ENCODE measurements at places on chromosomes 6 and 20. TPM values are rescaled to one million over a fixed set of nuclear protein-coding genes. Genes with fewer than 3 reads are reported as not detected.

The PDE10A gene
- 8.7 TPM for total RNA-seq

GRCh38 chr20:40953856-40954255 is 74.8 kb upstream of the TOP1 start:
- H3K4me1 ChIP-seq, result no peaks in the 10 kb centered on the region
- H3K27me3 ChIP-seq, result no peaks in the 10 kb centered on the region
- no peak for DNase-seq
- no peak overlapping the region for H3K4me3 ChIP-seq
- H3K36me3 ChIP-seq, result no peaks in the 10 kb centered on the region
- H3K27ac ChIP-seq, result no peak overlapping the region

DNA sequence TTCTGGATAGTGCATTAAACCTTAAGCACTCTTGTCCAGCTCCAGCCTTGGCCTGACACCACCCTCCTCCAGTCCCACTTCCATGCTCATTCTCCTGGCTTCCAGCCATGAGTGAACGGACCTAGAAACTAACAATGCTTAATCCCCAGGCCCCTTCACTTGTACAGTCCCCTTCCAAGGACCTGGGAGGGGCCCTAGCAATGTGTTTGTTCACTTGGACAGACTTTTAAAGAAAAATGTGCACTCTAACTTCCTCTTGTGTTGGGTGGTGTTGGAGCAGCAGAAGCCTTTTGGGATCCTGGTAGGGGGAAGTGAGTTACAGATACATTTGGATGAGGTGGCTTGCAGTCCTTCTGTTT is 48.9 kb upstream of the CCN6 start:
- no peak overlapping the region for H3K4me3 ChIP-seq
- no peaks in the 10 kb centered on the region for H3K27me3 ChIP-seq
- peak; percentile 53 for DNase-seq
- H3K4me1 ChIP-seq, result no peaks in the 10 kb centered on the region
- no peaks in the 10 kb centered on the region for H3K36me3 ChIP-seq

The PRRC2A gene
- 154 TPM for total RNA-seq

DNA sequence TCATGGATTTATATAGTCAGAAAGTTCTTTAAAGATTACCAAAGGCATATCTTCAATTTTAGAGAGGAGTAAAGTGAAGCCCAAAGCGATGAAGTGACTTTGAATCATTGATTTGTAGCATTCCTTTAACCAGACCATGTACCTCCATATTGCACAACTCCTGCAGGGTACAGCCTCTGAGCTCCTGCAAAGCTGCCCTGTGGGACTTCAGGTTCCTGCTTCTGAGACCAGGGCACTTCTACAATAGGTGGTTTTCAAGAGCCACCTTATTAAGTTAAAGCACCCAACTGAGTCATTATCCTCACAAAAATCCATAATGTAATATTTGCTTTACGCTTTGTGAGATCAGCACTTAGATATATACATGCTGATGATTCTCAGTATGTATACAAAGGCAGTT is 270.7 kb upstream of the RGS17 start:
- no peaks in the 10 kb centered on the region for H3K36me3 ChIP-seq
- no peaks in the 10 kb centered on the region for H3K4me1 ChIP-seq
- H3K27me3 ChIP-seq, result no peaks in the 10 kb centered on the region
- no peak overlapping the region for H3K4me3 ChIP-seq
- no peak overlapping the region for H3K27ac ChIP-seq

DNA sequence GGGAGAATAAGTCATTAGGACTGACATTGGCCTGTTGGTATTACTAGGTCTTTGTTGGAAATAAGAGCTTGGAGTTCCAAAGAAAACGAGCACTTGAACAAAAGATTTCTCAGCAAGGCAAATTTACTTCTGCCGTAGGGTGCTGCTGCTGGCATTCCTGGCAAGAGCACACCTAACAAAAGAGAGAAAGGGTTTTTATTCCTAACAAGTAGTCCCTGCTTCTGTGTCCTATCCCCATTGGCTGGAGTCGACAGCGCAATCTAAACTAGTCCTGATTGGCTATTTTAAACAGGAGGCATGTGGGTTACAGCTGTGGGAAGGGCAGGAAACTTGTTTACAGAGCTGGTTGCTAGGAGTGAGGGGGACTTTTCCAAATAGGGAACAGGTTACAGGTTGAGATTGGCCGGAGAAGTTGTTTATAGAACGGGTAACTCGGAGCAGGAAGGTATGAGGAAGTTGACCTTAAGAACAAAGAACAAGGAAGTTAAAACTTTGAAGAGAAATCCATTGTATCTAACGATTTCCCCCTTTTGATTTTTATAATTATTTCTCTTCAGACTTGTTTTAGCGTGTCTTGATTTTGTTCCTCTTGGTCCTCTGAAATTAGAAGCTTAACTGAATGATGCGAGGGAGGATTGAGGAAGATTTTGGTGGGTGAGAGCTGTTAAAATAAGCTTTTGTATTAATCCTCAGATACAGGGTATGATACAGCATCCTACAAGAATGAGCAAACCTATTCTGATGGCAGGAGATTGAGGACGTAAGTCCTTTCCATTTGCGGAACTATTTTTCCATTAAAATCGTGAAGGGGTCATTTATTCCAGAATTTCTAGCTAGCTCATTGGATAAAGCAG is 3.4 kb upstream of the ZNFX1 start:
- H3K36me3 ChIP-seq, result peaks cover 26% of the 10 kb centered on the region
- no peak overlapping the region for H3K27ac ChIP-seq
- no peaks in the 10 kb centered on the region for H3K27me3 ChIP-seq
- H3K4me1 ChIP-seq, result peaks cover 2% of the 10 kb centered on the region
- no peak overlapping the region for H3K4me3 ChIP-seq

GRCh38 chr20:34871966-34872621 is 562 bp downstream of the GGT7 start:
- peak overlapping the region; percentile 1 for H3K27ac ChIP-seq
- H3K36me3 ChIP-seq, result no peaks in the 10 kb centered on the region
- peaks cover 2% of the 10 kb centered on the region for H3K4me1 ChIP-seq

The PET117 gene
- total RNA-seq, result 8.0 TPM

GRCh38 chr6:99780556-99780885 is 173.9 kb downstream of the PRDM13 start:
- no peak overlapping the region for H3K27ac ChIP-seq
- no peak overlapping the region for H3K4me3 ChIP-seq
- H3K36me3 ChIP-seq, result no peaks in the 10 kb centered on the region
- H3K4me1 ChIP-seq, result no peaks in the 10 kb centered on the region

DNA sequence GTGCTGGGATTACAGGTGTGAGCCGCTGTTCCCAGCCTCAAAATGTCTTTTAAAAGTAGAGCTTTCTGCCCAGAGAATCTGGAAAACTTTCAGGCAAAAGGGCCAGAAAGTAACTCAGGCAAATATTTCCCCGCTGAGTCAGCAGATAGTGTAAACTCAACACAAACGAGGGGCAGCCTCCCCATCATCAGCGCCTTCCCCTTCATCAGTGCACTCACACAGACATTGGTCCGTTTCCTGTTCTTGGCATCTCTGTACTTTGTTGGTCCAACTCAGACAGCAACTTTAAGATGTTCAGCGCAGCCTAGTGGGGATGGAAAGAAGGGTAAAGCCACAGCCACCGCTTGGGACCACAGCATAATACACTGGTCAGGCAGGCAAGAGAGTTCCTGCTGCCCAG is 69.5 kb downstream of the CSE1L start:
- no peak overlapping the region for H3K4me3 ChIP-seq
- DNase-seq, result no peak

DNA sequence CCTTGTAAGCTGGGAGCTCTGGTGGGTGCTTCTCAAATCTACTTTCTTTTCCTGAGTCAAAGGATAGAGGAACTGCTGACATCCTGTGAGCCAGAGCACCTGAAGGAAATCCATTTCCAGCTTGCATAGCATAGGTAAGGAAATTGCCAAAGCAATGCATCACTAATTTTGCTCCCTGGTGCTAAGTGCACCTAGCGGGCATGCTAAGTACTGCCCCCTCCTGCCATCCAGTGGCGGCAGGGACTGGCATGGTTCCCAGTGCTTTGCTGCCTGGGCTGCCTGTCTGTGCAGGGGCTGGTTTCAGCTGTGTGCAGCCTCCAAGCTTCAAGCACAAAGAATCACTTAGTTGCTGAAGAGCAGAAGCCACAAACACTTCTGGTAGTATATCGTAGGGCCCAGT is 63.9 kb downstream of the FARS2 start:
- H3K36me3 ChIP-seq, result peaks cover 3% of the 10 kb centered on the region
- H3K4me3 ChIP-seq, result no peak overlapping the region
- H3K4me1 ChIP-seq, result no peaks in the 10 kb centered on the region
- no peak for DNase-seq

GRCh38 chr6:19336579-19336978 is 500.6 kb upstream of the ID4 start:
- H3K36me3 ChIP-seq, result no peaks in the 10 kb centered on the region
- H3K4me1 ChIP-seq, result no peaks in the 10 kb centered on the region
- H3K27me3 ChIP-seq, result no peaks in the 10 kb centered on the region
- no peak overlapping the region for H3K27ac ChIP-seq

GRCh38 chr6:139650941-139651340 is 276.5 kb upstream of the CITED2 start:
- no peak for DNase-seq
- H3K36me3 ChIP-seq, result no peaks in the 10 kb centered on the region
- H3K27me3 ChIP-seq, result no peaks in the 10 kb centered on the region
- H3K4me1 ChIP-seq, result peaks cover 5% of the 10 kb centered on the region
- no peak overlapping the region for H3K4me3 ChIP-seq

DNA sequence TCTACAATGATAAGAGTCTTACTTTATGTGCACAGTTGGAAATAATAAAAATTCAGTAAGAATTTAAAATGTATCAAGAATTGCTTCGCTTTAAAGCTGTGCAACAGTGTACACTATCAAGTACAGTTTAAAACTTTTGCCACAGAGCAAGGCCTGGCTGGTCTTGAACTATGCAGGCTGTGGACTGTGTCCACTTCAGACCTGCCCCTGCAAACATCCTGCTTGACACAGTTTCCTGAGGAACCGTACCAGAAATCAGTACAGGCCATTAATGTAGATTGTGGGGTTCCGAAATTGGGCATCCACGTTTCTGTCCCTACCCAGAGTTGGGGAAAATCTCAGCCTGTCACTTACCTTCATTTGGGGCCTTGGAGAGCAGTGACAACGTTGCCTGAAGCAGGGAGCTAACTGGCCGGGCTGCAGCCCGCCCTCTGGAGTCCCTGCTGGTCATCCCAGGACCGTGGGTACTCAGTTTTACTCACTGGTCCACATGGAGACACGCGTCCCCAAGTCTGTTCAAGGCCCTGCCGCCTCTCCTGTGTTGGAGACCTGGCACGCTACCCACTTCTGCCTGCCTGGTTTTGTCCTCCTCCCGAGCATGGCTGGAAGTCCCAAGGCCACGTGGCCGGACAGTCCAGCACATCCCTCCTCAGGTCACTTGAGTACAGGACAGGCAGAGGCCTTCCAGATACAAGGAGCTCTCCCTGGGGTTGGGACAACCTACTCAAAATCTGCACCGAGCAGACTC is 8.4 kb downstream of the NINL start:
- DNase-seq, result no peak
- H3K36me3 ChIP-seq, result no peaks in the 10 kb centered on the region
- no peak overlapping the region for H3K4me3 ChIP-seq

The GPR63 gene
- 1.4 TPM for total RNA-seq

The EEF1A2 gene
- total RNA-seq, result 1.5 TPM

DNA sequence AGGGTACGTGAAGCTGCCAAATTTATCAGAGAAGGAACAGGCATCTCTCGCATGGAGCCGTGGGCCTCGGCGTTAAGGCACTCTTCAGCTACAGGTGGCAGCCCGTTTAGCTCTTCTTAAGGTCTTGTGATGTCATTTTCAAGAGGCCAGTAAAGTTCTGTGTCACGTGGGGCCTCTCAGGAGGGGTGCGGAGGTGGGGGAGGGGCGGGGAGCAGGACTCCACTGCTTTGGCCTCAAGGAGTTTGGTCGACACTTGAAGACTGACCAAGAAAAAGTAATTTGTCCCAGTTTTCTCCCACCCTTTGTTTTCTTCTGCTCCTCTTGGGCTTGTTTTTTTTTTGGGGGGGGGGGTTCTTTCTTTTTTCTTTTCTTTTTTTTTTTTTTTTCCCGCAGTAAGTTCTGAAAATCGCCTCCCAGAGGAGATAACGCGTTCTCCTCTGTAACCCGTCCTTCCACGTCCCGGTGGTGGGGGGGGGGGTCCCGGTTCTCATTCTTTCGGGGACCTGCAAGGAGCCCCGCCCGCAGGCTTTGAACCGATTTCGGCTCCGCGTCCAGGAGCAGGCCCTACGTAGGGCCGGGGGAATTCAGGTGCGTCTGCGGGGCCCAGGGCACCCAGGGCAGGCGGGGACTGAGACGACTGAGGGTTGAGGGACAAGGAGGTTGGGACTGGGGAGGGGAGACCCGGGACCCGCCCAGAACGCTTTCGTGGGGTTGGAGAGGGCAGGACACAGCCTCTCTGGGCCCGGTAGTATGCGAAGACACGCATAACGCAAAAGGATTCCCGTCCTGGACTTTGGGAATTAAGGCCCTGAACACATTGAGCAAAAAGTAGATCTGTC is 26.0 kb downstream of the GPX6 start:
- no peak for DNase-seq
- H3K27ac ChIP-seq, result no peak overlapping the region
- no peaks in the 10 kb centered on the region for H3K36me3 ChIP-seq
- H3K4me3 ChIP-seq, result no peak overlapping the region

The SLC2A10 gene
- total RNA-seq, result 25.6 TPM

GRCh38 chr6:26175428-26176181 is 88.4 kb downstream of the HFE start:
- no peak overlapping the region for H3K4me3 ChIP-seq
- H3K27me3 ChIP-seq, result no peaks in the 10 kb centered on the region
- no peaks in the 10 kb centered on the region for H3K4me1 ChIP-seq
- H3K36me3 ChIP-seq, result no peaks in the 10 kb centered on the region
- DNase-seq, result no peak

- H3K36me3 ChIP-seq, result no peaks in the 10 kb centered on the region
- no peaks in the 10 kb centered on the region for H3K27me3 ChIP-seq
- no peak overlapping the region for H3K4me3 ChIP-seq
- H3K4me1 ChIP-seq, result no peaks in the 10 kb centered on the region
- H3K27ac ChIP-seq, result no peak overlapping the region
Measured at GRCh38 chr6:79608334-79609224, 22.6 kb upstream of the SH3BGRL2 start.

The ECT2L gene
- 0.30 TPM for total RNA-seq

All from aorta (tissue), 5 donors.